HTR-8/SVneo (cell line): ENCODE measurements at places on chromosomes 11 and 22.

GRCh38 chr11:125883375-125883774 is 4.1 kb upstream of the HYLS1 start:
- DNase-seq, result no peak

- DNase-seq, result no peak
Measured at GRCh38 chr11:132244846-132245245, 874.4 kb downstream of the NTM start.

- DNase-seq, result no peak
Measured at GRCh38 chr11:126281245-126281644, 1.6 kb upstream of the TIRAP start.

- no peak for DNase-seq
Measured at GRCh38 chr11:69499186-69499917, 17.9 kb downstream of the LINC01488 start.
